ENCODE measurements at places on chromosomes 1 and 21.

DNA sequence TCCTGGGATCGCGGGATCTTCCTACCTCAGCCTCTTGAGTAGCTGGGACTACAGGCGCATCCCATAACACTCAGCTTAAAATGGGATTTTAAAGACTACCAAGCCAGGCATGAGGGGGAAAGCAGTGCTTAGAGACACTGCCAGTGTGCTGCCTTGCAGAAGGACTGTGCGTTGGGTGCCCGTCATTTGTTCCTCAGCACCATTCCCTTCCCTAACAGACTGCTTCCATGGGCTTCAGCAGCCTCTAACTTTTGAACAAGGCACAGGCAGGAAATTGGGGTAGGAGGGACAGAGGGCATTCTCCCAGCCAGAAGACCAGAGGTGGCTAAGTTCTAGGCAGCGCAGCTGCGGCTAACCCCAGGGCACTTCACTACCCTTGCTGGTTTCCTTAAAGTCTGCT, 73.9 kb upstream of the USP24 start:
- no peak for DNase-seq

- no peak for DNase-seq
Measured at GRCh38 chr1:17633654-17634053, 94.2 kb downstream of the ARHGEF10L start.

DNA sequence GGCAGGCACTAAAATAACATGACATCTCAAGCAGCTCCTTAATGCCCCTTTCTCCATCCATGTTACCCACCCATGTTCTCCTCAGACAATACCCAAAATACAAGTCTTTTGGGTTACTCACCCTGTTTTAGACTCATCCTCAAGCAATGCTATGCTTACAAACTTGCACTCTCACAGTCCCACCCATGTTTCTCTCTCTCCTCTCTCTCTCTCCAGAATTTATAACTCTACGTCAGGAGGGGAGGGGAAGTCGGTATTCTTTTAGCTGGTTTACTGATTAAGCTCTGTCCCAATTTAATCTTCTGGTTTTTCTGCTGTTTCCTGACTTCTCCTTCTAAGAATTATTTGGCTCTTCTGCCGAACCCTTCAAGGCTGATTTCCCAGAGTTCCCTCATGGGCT, 98.0 kb upstream of the NR5A2 start:
- DNase-seq = no peak

DNA sequence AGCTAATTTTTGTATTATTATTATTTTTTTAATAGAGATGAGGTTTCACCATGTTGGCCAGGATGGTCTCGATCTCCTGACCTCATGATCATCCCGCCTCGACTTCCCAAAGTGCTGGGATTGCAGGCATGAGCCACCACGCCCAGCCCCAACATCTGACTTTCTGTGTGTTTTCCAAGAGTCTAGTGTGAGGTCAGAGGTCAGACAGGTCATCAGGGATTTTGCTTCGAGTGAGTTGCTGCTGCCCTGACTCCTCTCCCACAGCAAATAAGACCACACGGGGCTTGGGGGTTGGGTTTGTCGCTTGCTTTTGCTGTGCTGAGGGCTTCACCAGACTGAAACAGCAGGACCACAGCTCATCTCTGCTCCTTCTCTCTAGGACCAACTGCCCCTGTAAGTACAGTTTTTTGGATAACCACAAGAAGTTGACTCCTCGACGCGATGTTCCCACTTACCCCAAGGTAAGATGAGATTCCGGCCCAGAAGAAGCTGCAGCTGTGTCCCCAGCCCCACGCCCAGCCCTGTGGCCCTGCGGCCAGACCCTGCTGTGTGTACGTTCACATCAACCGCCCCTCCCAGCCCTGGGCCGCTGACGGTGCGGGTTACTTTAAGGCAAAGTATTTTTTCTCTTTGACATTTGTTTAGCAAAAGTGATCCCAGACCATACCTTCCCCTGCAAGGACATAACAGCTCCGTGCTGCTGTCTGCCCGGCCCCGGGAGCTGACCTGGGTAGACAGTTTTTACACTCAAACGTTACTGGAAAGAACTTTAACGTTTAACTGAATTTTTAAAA, 97.5 kb downstream of the PDE9A start:
- DNase-seq = no peak

DNA sequence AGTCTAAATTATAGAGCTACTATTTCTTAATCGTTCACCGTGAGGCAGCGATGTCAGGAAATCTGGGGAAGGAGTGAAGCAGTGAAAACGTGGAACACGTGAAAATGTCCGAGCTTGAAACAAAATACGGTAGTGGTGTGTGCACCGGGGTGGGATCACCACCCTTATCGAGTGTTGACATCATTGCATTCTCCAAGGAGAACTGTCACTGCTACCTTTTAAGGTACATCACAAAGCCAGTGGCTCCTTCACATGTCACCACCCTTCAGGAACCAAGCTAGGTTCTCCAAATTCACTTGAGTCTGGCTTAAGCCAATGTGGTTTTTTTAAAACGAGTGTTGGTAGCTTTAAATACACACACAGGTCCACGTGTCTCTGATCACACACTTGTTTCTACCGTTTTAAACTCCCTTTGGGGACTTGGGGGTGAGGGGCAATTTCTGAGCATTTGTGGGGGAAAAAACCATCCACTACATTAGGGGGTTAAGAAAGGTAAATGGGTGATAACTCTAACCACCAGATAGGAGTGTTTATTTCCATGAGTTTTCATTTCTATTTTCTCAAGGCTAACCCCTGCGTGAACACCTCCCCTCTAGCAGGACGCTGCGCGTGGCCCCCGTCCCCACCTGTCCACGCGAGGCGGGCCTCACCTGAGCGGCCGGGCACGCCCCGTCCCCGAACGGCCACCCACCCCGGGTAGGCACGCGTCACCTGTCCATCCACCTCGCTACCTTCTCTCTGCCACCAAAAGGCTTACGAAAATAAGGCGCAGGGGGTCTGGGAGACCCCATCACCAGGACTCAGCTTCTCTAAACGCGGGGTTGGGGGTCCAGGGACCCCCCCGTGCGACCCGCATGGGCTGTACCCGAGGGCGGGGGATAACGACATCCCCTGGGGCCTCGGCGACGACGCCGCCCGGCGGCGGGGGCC, 978 bp downstream of the PRDM15 start:
- DNase-seq = no peak

GRCh38 chr1:183583466-183583865, 6.8 kb downstream of the NCF2 start:
- DNase-seq = no peak

DNA sequence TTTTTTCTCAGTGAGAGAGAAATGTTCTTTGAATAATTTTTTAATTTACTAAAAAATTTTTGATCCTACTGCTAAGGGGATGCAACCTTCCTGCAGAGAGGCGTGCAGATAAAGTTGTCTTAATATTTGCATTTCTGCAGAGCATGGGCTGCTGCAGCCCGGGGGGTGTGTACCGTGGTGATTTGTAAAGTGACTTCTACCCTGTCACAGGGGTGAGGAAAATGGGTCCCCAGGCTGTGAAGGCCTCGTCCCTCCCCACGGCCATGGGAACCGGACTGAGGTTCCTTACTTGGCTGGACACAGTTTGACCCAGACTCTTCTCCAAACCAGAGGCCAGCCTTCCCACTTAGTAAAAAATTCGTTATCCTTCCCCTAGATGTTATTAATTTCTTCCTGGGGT, 9.5 kb upstream of the C1orf174 start:
- no peak for DNase-seq

DNA sequence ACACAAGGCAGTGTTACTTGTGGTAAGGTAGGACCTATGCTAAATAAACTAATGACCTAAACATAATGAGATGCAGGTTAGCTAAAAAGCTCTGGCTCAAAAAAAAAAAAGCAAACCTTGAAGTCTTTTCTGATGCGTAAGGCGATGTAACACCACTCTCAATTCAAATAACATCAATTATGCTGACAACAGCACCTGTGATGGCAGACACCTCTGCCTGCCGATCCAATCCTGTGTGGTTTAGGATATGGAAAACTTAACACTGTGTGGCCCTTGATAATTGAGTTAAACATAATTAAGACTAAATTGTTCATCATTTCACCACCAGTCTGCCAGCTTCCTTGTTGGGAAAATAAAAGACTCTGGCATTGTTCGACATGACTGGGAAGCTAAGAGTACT, 9.1 kb downstream of the RPAP2 start:
- DNase-seq = no peak

DNA sequence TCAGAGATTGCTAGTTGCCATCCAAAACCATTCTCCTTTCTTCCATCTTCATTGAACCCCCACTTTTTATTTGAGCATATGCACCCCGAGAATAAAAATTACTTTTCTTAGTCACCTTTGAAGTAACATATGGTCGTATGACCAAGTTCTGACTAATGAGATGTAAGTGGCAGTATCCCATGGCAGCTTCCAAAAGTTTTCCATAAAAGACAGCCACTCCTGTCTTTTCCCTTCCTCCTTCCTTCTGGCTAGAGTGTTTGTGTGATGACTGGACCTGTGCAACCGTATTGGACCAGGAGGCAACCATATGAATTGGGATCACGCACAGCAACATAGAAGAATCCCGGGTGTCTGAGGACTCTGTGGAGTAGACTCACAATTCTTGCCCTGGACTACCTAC, 41.1 kb upstream of the CCSAP start:
- DNase-seq = no peak
